ENCODE measurements at places on chromosomes 3 and 15. TPM values are rescaled to one million over a fixed set of nuclear protein-coding genes. Genes with fewer than 3 reads are reported as not detected.

The LSAMP gene
- total RNA-seq: 67.1 TPM

The C3orf18 gene
- total RNA-seq: 13.0 TPM

The MUC4 gene
- total RNA-seq: 2.5 TPM

The FSD2 gene
- total RNA-seq: not detected

The SLC22A13 gene
- total RNA-seq: 1.5 TPM

The ANKUB1 gene
- total RNA-seq: not detected
